ENCODE measurements at places on chromosomes 5 and 9.

- DNase-seq: no peak
These were observed 169.4 kb downstream of the MAPKAP1 start for GRCh38 chr9:125537442-125538091.

DNA sequence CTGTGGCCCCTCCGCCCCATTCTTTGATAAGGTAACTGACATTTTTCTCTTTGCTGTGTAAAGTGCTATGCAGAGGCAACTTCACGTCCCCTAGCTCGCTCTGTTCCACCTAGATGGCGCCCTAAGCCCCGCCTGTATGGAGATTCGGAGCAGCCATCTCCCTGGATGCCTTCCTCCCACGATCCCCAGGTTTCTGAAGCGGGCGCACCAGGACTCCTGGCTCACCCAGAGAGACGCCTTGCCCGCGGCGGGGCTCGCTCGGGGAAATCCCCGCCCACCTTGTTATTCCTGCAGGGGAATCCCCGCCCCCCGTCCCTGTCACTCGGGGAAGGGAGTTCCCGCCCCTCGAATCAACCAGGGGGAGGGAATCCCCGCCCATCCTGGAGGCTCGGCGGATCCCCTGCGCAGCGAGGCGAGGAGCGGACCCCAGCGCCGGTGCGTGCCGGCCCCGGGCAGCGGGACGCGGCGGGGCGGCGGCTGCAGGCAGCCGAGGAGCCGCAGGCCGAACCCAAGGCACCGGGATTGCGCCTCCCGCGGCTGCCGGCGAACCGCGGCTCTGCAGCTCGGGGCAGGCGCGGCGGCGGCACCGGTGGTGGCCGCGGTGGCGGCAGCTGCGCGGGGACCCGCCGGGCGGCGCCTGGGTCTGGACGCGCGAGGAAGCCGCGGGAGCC lies at the start of gene PDZD2:
PDZD2 (plus strand) TSS at position 384 of the 671 bp plus-strand sequence.
- peak; percentile 68 for DNase-seq

- DNase-seq: peak; percentile 71
These were observed 1.5 kb downstream of the GGTA1 start for GRCh38 chr9:121498150-121498486.

DNA sequence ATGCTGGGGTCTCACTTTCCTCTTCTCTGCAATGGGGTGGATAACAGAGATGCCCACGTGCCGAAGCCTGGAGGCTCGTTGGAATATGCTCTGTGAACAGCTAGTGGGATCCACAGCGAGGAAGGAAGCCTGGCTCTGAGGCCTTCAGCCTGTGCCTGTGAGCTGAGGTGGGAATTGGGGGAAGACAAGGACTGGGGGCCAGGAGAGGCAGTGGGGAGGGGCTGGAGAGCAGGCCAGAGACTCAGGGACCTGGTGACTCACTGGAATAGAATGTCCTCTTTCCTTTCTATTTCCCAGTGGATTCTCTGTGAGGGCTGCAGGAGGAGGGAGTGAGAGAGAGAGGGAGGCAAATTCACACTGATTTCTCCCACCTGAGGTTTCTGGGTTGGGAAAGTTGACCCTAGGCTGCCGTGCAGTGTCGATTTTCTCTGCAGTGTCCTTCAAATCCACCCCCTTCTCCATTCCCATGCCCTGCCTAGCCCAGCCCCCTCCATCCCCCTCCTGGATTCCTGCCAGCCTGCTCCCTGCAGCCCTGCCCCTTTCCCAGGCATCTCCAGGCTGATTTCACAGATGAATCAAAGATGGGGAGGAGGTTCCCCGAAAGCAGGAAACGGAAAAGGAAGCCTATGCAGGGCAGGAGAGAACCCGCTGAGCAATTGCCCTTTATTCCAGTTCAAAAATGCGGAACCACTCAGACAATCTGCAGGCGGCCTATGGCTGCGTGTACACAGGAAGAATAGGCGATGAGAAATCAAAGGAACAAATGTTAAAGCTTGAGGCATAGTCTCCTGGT lies 1.4 kb upstream of the SPAAR start:
- DNase-seq: peak; percentile 95

GRCh38 chr5:90949469-90950358 lies 391.1 kb downstream of the ADGRV1 start:
- DNase-seq: no peak

- DNase-seq: peak; percentile 69
These were observed 23.8 kb upstream of the SPTAN1 start for GRCh38 chr9:128528445-128529160.

DNA sequence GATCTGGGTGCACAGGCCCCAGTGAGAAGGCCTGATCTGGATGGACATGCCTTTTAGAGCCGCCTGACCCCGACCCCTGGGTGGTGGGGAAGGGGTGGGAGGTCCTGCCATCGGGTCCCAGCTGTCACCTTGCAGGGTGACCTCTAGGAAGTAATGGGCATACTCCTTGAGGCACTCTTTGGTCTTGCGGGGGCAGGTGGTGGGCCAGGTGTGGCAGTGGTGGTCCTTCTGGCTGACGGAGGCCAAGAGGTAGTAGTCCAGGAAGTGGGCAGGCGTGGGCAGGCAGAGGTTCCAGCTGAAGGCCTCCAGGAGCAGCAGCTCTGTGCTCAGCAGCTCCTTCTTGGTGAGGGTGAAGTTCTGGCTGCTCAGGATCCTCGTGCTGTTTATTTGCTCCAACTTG lies 30.0 kb downstream of the FABP6 start:
- no peak for DNase-seq

GRCh38 chr9:135604437-135605237 lies 34.7 kb downstream of the GLT6D1 start:
- DNase-seq: no peak

DNA sequence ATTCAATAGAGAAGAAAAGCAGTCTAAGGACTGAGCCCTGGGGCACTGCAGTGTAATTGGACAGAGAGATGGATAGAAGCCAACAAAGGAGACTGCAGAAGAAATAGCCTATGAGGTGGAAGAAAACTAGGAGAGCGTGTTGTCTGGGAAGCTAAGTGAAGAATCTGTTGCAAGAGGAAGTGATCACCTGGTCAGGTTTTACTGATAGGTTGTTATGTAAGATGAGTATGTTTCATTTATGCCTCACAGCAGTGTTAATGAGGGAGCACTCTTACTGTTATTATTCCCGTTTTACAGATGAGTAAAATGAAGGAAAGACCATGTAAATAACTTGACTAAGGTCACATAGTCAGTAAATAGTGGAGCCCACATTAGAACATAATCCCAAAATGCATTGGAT lies 80.0 kb upstream of the GRHPR start:
- no peak for DNase-seq

GRCh38 chr9:81082221-81082620 lies 607.1 kb downstream of the TLE1 start:
- DNase-seq: no peak

DNA sequence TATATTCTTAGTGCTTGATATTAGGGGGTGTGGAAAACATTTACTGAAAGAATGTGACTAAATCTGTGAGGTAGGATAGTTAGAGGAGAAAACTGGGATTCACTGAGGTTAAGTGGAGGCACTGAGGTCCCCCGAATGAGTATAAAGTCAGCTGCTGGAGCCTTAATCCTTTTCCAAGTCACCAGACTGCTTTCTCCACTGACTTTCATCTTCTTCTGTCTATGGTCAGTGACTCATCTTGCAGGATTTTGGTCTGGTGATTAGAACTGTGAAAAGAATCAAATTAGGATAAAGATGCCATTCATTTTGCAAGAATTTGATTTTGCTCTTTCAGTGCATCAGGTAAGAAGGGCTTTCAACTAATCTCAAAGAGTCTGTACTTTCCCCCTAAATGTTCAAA lies 89.3 kb upstream of the ALDH1A1 start:
- peak; percentile 68 for DNase-seq

DNA sequence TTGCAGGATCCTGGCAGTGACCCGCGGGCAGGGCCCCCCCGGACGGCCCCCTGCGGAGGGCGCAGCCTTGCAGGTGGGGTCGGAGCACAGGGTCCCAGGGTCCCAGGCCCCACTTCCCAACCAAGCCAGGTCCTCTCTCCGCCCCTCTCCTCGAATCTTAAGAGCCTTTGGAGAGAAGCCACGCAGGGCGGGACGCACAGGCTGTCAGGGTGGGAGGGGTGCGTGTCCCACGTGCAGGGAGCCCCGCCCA lies 18.4 kb upstream of the EGFL7 start:
- DNase-seq: peak; percentile 68

- DNase-seq: peak; percentile 63
These were observed 204.2 kb upstream of the HAPLN1 start for GRCh38 chr5:83924891-83925290.

GRCh38 chr9:86301686-86302085 lies 19.3 kb upstream of the ISCA1 start:
- DNase-seq: no peak

DNA sequence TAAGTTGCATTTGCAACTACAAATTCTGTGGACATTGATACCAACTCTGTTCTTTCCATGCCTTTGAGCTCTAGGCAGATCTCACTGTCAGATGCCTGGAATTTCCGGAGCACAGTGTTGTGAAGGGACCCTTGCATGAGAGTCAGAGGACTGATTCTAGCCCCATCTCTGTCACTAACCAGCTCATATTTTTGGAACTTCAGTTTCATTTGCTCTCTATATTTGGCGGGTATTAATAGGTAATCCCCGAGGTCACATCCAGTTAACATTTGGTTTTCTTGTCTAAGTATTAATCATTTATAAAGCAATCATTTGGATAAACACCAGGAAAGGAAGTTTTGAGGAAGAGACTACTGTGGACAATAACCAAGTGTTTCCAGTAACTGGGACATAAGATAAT lies 115.7 kb downstream of the MAN2A1 start:
- no peak for DNase-seq

DNA sequence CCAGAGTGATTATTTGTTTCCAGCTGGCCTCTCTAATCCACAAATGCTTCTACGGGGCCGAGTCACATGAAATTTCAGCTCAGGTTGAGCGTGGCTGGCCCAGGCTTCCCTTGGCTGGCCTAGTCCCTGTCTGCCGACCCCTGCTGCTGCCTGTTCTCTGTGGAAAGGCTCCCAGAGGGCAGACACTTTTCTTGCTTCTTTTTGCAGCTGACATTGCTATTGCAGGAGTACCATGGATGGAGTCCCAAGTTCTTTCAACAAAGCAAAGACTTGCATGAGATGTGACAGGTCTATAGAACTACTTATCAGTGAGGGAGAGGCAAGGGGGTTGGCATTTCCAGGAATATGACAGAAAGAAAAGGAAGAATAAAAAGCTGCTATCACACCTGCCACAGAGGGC lies 287.4 kb upstream of the ARRDC3 start:
- no peak for DNase-seq

GRCh38 chr5:132225165-132226032 lies 2.3 kb downstream of the P4HA2 start:
- peak; percentile 95 for DNase-seq

DNA sequence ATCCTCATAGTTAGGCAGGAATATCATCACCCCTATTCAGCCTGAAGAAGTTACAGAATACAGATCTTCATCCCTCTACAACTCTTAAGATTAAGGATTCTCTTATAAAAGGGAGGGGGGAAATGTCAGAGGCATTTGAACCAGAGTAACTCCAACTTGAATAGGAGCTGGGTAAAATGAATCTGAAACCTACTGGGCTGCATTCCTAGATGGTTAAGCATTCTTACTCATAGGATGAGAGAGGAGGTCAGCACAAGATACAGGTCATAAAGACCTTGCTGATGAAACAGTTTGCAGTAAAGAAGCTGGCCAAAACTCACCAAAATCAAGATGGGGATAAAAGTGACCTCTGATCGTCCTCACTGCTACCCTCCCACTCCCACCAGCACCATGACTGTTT lies 14.4 kb downstream of the FREM1 start:
- peak; percentile 2 for DNase-seq

GRCh38 chr5:65128226-65128625 lies 353.5 kb downstream of the ADAMTS6 start:
- peak; percentile 62 for DNase-seq

DNA sequence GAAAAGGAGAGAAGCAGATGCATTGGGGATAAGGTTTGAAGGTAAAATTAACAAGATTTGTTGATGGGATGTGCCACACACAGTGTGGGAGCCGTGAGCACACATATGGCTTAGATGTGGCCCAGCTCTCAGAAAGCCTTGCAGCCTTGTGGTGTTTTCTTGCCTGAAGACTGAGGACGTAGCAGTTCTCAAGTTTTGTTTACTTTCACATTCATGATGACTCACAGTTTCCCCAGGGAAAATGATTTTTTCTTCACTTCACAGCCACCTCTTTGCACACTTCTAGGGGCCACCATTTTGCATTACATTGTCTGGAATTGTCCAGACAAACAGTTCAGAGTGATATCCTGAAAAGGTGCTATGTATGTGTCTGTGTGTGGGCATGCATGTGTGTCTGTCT lies 126.2 kb downstream of the BASP1 start:
- peak; percentile 76 for DNase-seq

GRCh38 chr5:34598177-34598794 lies 57.8 kb upstream of the RAI14 start:
- DNase-seq: peak; percentile 97

DNA sequence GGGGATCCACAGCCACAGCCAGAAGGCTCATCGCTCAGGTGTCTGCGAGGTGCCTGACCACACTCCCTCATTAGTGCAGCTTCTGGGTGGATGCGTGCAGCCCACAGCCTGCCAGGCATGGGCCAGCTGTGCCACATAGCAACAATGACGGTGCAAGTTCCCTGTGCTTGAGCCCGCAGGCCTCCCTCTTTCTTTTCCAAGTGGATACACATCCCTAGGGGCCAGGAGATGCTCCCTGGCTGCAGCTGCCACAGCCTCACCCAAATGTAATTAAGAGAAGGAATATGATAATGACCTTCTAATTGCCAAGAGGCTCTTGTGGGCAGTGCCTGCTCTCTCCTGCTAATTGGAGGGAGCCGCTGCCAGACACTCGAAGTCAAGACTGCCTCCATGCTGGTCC lies 116.0 kb upstream of the PPP1R26 start:
- no peak for DNase-seq

DNA sequence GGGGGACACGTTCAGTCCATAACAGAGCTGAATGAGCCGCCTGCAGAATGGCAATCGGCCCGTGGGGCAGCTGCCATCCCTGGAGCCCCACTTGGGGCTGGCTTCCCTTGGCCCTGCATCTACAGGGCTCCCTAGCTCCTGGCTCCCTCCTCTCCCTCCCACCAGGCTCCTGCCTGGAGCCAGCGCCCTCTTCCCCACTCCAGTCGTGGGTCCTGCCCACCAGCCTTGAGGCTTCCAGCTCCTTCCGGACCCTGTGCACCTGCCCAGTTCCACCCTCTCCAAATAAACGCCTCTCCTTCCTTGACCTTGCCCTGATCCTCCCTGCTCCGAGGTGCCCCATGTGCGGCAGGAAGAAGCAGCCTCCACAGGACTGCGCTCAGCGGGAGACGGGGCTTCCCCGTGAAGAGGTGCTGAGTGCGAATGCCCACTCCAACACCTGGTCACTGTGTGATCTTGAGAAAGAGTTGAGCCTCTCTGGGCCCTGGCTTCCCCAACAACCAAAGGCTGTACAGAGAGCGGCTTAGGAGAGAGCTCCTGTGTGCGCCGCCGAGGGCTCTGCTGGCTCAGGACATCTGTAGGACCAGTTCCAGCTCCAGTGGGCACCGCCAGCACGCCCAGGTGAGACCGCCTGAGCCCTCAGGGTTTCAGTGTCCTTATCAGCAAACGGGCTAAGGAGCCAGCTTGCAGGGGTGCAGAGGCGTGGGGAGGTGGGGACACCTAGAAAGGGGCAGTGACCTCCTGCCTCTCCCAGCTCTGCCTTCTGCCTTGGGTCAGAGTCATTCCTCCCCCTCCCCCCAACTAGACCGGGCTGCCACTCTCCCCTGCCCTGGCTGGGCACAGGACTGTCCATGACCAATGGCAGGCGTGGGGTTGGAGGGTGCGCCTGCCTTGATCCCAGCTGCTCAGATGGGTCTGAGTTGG lies 12.1 kb downstream of the C9orf50 start:
- DNase-seq: no peak
